ENCODE measurements at places on chromosomes 11 and 22.
A peak's percentile ranks its signal among the peaks of the same experiment; 100 is the strongest.

DNA sequence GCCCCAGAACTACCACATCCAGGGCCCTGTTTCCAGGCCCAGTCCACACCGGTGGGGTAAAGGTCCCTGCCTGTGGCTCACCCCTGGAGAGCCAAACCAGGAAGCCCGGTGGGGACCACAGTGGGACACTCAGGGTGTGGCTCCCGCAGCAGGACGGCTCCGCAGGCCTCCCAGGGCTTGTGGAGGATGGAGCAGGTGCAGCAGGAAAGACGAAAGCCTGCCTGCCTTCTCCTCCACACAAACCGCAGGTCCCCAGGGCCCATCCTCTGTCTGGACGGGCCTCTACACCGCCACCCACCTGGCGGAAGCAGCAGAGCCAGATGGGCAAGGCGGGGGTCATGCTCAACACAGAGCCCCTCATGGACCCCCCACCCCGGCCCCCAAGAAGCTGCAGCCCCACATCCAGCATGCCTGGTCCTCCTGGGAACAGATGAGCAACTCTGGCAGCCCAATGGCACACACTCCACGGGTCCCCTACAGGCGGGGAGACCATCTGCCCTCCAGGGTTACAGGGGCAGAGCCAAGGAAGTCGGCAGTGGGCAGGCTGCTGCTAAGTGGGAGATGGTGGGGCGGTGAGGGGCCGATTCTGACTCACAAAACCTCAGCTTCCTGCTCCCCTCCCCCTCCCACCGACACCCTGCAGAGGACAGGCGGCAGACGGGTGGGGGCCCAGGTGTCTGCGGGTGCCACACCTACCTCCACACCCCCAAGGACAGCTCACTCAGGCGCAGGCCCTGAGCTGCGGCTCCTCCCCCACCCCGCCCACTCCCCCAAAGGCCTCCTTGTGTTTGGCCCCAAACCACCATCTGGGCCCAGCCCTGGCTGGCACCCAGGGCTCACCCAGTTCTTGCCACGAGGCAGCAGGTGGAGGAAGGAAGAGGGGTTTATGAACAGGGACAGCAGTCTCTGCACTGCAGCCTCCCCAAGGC is 5.2 kb downstream of the SBF1 start:
- no peak for DNase-seq

- no peak for DNase-seq
These were observed 19.3 kb upstream of the GRK3 start for GRCh38 chr22:25545146-25545545.

DNA sequence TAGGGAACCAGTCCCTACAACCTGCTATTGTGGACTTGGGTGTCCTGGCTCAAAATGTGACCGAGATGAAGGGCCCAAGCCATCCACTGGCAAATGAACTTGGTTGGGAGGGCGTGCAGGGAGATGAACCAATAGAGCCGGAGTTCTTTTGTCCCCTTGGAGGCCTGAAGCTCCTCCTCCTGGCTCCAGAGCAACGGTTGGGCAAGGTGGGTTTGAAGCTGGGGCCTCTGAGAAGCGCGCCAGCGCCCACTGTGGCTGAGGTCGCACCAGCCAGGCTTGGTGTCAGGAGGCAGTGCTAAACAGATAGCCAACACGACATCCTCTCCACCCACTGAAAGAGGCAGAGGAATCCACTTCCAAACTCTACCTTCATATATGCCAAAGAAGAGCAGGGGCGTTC is 36.0 kb upstream of the PACSIN2 start:
- peak; percentile 53 for DNase-seq

- DNase-seq, result no peak
These were observed 20.4 kb upstream of the UPB1 start for GRCh38 chr22:24474649-24475255.

DNA sequence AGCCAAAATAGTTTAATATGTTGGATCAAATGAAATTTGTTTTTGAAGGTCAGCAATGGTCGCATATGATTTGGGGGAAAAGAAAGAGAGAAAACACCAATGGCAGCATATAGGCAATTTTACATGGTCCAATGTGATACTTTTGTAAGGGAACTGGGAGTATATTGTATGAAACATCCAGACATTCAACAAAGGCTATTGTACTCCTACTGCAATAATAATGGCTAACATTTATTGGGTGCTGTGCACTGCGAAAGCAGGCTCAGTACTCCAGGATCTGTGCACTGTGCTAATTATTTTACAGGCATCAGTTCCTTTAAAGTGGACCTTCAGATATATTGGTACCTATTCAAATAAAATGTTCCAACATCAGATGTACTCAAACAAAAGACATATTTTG is 5.9 kb upstream of the OR10V1 start:
- DNase-seq, result no peak

- DNase-seq, result peak; percentile 80
These were observed 23.4 kb upstream of the RIC3 start for GRCh38 chr11:8192016-8192895.

GRCh38 chr22:35134637-35135036 is 68.7 kb downstream of the ISX start:
- no peak for DNase-seq

DNA sequence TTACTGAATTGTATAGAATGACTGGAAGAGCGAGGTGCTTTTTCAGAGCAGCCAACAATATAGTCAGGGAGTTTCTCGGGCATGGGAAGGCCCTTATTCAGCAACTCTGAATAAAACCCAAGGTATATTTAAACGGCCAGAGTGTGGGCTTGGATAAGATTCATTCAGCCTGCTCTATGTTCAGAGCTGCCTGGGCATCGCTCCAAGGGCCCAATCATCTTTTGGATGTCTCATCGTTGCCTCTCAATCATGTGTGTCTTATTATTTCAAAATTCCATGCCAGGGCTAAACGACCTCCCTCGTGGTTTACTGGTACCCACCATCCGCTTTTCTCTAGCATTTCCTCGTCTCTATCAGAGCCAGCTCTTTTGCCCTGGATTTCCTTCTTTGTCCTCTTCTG is 19.5 kb upstream of the NTM start:
- no peak for DNase-seq

GRCh38 chr11:130872102-130872501 is 44.2 kb downstream of the SNX19 start:
- no peak for DNase-seq

- no peak for DNase-seq
These were observed 414.7 kb downstream of the LRRC4C start for GRCh38 chr11:41044747-41045146.
